Stimulated activated CD8-positive, alpha-beta memory T cell treated with anti-CD3 and anti-CD28 coated beads, Interleukin-4, amount 100 ng/mL, for 4 hours (primary cell): ENCODE measurements at places on chromosomes 4 and X.

GRCh38 chr4:56080384-56080783, 131.6 kb downstream of the CEP135 start:
- no peak for DNase-seq

GRCh38 chr4:67465763-67466052, 79.6 kb downstream of the CENPC start:
- no peak for DNase-seq

- DNase-seq, result no peak
Measured at GRCh38 chr4:185878633-185879032, 66.6 kb upstream of the SORBS2 start.

DNA sequence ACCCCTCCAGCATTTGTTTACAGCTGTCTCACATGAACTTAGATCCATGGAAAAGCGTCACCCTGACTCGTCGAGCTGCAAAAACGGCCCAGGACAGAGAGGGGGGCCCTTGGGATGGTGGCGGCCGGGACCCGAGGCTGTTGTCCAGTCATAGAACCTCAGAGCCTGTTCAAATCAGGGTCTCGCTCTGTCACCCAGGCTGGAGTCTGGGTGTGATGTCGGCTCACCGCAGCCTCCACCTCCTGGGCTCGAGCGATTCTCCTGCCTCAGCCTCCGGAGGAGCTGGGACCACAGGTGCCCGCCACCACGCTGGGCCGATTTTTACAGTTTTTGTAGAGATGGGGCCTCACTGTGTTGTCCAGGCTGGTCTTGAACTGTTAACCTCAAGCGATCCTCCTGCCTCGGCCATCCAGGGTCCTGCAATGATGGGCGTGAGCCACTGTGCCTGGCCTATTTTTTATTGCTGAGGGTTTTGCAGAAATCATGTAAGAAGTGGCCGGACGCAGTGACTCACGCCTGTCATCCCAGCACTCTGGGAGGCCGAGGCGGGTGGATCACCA, 42.6 kb upstream of the PPP2R3B start:
- DNase-seq, result no peak

GRCh38 chr4:80926891-80927290, 103.6 kb upstream of the BMP3 start:
- no peak for DNase-seq
